NCI-H2171 (cell line): ENCODE measurements at places on chromosomes 3 and 15.

GRCh38 chr15:78129077-78129750 lies 2.0 kb downstream of the CIB2 start:
- peak; percentile 60 for DNase-seq

DNA sequence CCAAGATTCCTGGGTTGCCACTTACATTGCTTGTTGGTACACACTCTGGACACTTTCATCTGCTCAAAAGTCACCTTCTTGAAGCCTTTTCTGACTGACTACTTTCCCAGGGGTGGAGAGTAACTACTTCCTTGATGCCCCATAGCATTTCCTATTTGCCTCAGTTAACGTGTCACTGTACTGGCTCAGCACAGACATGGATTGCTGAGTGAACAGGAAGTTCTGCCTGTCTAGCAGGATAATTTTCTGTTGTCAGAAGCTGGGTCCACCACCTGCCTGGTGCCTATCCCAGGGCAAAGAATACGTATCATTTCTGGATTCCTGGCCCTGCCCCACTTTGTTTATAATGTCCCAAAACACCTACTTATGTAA lies 15.3 kb upstream of the ABHD17C start:
- DNase-seq = no peak

DNA sequence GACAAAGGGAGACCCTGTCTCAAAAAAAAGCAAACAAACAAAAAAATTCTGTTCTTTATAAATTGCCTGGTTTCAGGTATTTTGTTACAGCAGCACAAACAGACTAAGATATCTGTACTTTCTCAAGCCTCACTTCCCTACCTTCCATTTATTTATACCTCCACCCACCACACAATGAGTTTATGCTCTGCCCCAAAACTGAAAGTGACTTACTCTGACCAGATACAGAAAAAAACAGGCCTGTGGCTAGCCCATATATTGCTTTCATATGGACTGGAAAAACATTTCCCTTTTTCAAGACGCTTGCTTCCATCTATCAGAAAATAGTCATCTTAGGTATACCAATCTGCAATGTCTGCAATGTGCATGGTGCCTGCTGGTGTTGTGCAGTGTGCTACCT lies 8.7 kb upstream of the GPD1L start:
- DNase-seq = no peak

- no peak for DNase-seq
These were observed 138.8 kb downstream of the BBX start for GRCh38 chr3:107661447-107662123.

- DNase-seq = no peak
These were observed 107.6 kb upstream of the ZBTB20 start for GRCh38 chr3:115254492-115255196.

DNA sequence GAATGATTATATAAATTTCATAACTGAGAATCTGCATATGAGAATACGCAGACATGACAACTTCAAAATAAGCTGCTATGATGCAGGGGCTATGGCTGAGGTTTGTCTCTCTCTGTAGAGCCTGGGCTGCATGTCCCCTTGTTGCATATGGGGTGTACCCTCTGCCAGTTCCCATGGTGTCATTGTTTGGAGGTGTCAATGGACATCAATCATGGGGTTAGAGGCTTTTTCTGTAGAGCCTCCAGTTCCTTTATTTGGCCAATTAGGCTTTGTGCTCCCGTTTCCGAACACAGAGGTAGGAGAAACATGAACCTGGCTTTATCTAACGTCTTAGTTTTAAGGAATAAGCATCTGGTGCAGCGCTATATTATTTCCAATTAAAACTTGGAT lies 77.3 kb upstream of the RARB start:
- DNase-seq = no peak

- no peak for DNase-seq
These were observed 106.3 kb downstream of the LSM3 start for GRCh38 chr3:14284694-14285547.

- DNase-seq = peak; percentile 62
These were observed 41.0 kb upstream of the LIMD1 start for GRCh38 chr3:45553469-45553974.

DNA sequence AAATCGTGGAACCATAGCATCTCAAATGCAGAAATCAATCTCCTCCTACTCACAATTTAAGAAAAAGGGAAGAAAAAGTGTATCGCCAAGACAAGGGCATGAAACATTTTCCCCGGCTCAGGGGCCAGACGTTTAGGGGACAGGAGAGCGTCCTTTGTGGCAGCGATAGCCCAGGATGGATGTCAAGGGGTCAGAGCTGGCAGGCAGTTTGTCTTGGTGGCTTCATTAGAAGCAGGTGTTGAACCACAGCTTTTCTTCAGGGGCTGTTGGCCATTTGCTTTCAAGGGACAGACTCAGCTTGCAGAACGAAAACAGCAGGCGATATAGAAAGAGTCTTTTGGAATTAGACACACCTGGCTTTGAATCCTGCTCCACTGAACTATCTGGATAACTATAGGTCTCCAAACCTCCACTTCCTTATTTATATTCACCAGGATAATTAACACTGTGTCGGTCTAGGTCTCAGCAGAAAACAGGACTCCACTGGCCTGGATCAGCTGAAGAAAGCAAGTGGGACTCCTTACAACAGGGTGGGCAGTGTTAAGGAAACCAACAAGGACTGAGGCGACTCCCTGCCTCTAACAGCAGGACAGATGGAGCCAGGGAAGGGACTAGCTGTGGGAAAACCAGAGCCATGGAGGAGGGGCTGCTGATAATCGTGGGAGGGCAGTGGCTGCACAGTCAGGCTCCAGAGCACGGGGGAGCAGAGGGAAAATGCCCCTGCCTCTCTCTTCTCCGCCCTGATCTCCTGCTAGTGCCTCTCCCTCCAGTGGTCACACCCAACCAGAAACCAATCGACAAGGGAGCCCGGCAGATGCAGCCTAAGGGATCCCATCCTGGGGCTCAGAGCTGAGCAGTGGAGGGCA lies 123.6 kb downstream of the LIPC start:
- DNase-seq = peak; percentile 44

GRCh38 chr3:72092778-72093177 lies 307.8 kb upstream of the PROK2 start:
- no peak for DNase-seq

- DNase-seq = no peak
These were observed 290.0 kb downstream of the WDR72 start for GRCh38 chr15:53469422-53469821.

GRCh38 chr15:38691377-38691776 lies 126.8 kb upstream of the RASGRP1 start:
- no peak for DNase-seq

- no peak for DNase-seq
These were observed 266.6 kb upstream of the CTDSPL start for GRCh38 chr3:37594873-37595783.

DNA sequence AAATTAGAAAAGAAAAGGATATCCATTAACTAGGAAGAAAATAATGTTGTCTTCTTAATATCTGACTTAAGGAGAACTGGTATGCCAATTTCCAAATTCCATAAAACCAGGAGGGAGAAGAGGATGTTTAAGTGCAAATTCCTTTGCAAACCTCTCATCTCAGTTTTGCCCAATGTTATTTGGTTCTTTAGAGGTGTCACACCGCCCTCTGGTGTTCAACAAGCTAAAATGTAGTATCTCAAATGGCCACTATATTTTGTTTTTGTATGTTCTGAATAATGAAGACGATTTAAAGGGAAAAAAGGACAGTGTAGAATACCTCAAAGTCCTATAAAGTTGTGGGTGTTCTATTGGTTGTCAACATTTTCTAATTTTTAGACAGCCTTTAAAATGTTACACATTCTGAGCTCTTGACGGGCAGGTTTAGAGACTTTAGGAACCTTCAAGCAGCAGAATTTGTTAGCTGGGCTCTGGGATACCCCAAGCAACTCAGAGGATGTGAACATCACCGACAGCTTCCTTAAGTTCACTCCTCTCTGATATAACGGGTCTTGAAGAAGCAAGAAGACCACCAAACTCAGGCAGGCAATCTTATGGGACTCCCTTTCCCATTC lies 458.3 kb downstream of the MFSD1 start:
- DNase-seq = peak; percentile 37

GRCh38 chr3:54897028-54897711 lies 30.7 kb downstream of the LRTM1 start:
- DNase-seq = no peak

GRCh38 chr3:158407844-158408517 lies 163.0 kb upstream of the MLF1 start:
- no peak for DNase-seq
